ENCODE measurements at places on chromosomes 6 and 20. TPM values are rescaled to one million over a fixed set of nuclear protein-coding genes. Genes with fewer than 3 reads are reported as not detected.

The BMP5 gene
- not detected for total RNA-seq

- DNase-seq, result no peak
Measured at GRCh38 chr6:90488816-90489215, 98.1 kb downstream of the MAP3K7 start.

GRCh38 chr6:14474816-14475215 lies 357.2 kb downstream of the CD83 start:
- no peak for DNase-seq

GRCh38 chr6:126156973-126157372 lies 170.6 kb downstream of the TRMT11 start:
- no peak for DNase-seq

The DEFB124 gene
- not detected for total RNA-seq

The RAB44 gene
- not detected for total RNA-seq

- DNase-seq, result no peak
Measured at GRCh38 chr6:63802606-63803206, 167.1 kb downstream of the PHF3 start.

The STMND1 gene
- total RNA-seq, result not detected

- no peak for DNase-seq
Measured at GRCh38 chr20:10509376-10509775, 74.3 kb downstream of the SLX4IP start.

DNA sequence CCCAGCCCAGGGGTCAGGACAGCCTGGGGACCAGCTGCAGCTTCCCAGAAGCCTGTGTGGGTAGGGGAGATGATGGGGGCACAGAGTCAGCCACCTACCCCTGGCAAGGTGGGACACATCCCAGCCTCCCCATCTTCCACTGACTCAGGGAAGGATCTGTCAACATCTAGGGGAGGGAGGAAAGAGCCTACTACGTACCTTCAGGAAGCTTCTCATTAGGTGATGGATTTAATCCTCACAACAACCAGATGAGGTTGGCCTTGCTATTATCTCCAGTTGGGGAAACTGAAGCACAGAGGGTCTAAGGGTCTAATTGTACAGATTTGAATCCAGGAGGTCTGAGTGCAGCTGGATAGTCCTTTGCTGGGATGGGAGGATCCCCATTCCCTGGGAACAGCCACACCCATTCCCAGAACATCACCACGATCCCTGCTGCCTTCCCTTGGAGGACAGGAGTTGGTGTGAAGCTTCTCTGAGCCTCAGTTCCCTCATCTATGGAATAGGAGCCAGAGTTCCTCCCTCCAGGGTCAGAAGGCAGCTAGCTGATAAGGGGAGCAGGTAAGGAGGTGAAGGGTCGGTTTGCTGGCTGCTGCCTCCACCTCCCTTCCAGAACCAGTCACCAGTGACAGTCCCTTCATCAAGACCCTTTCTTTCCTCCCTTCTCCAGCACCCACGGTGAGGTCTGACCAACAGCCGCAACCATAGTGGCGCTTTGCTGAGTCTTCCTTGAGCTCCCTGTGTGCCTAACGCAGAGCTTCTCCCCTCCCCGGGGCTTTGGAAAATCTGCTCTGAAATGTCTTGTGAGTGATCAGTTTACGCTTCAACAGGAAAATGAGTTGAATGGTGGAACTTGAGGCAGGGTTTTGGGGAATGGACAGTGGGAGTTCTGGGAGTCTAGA lies 56.8 kb downstream of the CEBPB start:
- DNase-seq, result no peak

- no peak for DNase-seq
Measured at GRCh38 chr6:168349718-168350210, 30.2 kb upstream of the DACT2 start.

- no peak for DNase-seq
Measured at GRCh38 chr20:20450521-20450920, 82.6 kb downstream of the INSM1 start.
